ENCODE measurements at places on chromosomes 5 and 9.

- DNase-seq, result no peak
These were observed 226.6 kb downstream of the ADCY2 start for GRCh38 chr5:7622498-7622897.

DNA sequence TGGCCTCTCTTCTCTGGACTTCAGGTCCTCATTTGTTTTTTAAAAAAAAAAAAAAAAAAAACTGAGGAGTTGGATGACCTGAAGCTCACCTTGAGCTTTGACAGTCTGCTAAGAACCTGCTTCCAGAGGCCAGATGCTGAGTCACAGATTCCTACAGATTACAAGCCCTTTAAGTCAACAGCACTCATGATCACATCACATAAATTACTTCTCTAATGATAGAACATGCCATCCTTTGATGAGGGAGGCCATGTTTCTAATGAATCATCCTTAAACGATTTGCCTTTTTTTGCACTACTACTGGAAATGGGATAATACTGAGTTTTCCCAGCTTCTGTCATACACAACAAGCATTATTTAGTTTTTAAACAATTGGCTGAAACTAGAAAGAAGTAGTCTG is 34.2 kb upstream of the MYOT start:
- DNase-seq, result no peak

GRCh38 chr5:81575924-81576323 is 175.0 kb downstream of the SSBP2 start:
- DNase-seq, result no peak

GRCh38 chr9:16029046-16029615 is 476.3 kb downstream of the CCDC171 start:
- no peak for DNase-seq

GRCh38 chr9:129008986-129009583 is 19.0 kb downstream of the SH3GLB2 start:
- no peak for DNase-seq

DNA sequence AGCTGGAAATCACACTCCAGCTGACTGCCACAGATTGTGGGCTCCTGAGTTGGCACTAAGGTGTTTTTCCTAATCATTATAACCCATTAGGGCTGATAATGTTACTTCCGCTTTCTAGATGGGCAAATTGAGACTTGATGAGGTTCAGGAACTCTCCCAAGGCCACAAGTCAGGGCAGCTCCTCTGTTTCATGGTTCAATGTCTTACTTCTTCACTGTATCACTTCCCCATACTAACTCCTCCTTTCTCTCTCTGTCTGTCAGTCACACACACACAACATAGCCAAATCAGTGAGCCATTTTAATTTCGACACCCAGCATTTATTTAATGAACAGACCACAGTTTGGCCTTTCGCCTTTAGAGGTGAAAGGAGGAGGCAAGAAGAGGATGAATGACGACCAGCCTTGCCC is 17.8 kb upstream of the TRAF1 start:
- no peak for DNase-seq

- peak; percentile 35 for DNase-seq
These were observed 53.0 kb downstream of the NUP214 start for GRCh38 chr9:131178382-131178781.

GRCh38 chr9:16150501-16150900 is 597.7 kb downstream of the CCDC171 start:
- no peak for DNase-seq

DNA sequence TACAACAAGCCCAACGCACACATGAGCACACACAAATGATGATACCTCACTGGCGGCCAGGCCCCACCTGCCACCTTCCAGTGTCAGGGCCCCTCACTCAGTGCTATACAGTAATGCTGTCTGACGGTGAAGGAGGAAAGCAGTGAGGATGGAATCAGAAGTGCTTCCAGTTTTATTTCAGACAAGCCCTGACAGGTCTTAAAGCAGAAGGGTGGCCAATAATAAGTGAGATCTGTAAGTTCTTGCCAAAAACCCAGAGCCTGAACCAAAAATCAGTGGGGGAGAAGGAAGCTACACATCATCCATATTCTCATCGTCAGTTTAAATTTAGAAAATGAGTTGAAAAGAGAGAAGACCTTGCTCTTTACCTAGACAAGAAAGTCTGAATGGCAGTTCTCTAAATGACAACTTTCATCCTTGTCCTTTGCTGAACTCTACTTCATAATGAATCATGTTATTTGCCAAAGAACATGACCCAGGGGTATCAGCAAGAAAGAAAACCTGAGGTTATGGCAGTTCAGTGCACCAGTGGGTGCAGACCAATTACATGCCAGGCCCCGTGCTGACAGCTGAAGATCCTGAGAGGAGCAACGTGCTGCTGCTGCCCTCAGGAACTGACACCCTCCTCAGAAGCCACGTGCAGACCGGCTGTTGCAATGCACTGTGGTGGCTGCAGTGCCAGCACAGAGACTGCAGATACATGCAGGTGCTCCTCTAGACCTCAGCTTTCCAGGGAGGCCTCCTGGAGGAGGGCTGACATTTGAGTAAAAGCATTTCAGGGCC is 118.7 kb downstream of the DROSHA start:
- DNase-seq, result no peak

DNA sequence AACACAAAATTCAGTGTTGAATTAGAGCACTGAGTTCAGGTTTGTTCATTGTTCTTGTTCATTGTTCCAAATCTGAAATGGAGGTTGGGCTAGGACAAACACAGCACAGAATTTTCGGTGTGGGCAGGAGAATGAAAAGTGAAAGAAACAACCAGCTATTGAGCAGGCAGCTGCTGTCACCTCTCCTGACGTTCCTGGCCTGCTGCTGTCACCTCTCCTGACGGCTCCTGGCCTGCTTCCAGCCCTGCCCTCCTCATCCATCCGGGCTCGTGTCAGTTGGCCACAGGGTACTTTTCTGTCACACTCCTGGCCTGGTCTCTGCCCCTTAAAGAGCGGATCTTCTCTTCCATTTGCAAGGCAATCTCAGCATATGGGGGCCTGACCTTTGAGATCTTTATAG is 45.2 kb upstream of the CKMT2 start:
- no peak for DNase-seq

DNA sequence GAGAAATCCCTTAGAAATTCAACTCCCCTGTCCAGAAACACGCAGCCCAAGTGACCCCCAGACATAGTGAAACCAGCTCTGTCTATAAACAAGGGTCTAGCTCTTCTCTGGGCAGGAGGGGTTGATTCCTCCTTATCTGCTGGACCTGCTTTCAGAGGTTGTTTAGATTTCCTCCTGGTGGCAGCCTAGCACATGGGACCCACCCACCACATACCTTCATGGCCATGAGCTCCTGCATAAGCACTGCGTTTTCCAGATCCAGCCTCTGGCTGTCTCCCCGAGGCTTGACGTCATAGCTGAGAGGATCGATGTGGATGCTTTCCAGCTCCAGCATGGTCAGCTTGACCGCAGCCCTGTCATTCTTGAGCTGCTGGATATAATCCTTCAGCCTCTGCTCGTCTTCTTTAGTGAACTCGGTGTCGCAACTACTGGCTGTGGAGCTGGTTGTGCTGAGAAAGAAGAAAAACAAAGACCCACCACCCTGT is 77.0 kb downstream of the DCP2 start:
- DNase-seq, result no peak

DNA sequence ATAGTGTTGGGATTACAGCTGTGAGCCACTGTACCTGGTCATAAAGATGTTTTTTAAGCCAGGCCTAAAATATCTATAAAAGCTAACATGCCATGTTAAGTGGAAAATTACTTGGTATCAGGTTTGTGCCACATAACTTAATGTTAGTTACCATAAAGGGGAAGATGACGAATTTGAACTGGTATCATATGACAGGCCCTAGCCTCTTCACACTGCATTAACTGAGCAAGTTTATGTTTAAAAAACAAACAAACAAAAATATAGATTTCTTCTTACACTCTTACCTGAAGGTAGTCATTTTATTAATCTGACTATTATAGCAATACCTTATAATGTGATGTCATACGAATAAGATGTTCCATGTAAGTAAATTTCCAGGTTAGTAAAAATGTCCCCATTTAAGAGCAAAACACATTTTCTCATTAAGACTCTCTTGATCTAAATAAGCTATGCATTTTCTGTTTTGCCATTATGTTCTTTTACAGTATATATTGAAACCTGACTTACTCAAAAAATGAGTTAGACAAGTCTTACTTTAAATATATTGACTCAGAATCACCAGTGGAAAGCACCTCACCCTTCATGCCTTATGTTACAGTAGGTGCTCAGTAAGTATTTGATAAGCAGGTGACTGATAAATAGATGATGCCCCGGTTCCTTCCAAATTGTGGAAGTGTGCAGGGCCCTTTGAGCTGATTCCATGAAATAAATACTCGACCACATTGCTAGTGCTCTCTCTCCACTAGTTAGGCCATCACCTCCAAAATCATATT is 125.4 kb downstream of the CDC42SE2 start:
- DNase-seq, result no peak

- no peak for DNase-seq
These were observed 6.2 kb upstream of the PDLIM4 start for GRCh38 chr5:132251220-132251725.

- no peak for DNase-seq
These were observed 381.5 kb upstream of the MPDZ start for GRCh38 chr9:13661014-13661413.

GRCh38 chr9:91483189-91483691 is 59.6 kb upstream of the NFIL3 start:
- no peak for DNase-seq

GRCh38 chr5:9196403-9197227 is 349.3 kb downstream of the SEMA5A start:
- no peak for DNase-seq

GRCh38 chr5:143338658-143339366 is 64.7 kb downstream of the NR3C1 start:
- DNase-seq, result no peak

GRCh38 chr5:116507941-116508655 is 66.5 kb downstream of the SEMA6A start:
- no peak for DNase-seq

DNA sequence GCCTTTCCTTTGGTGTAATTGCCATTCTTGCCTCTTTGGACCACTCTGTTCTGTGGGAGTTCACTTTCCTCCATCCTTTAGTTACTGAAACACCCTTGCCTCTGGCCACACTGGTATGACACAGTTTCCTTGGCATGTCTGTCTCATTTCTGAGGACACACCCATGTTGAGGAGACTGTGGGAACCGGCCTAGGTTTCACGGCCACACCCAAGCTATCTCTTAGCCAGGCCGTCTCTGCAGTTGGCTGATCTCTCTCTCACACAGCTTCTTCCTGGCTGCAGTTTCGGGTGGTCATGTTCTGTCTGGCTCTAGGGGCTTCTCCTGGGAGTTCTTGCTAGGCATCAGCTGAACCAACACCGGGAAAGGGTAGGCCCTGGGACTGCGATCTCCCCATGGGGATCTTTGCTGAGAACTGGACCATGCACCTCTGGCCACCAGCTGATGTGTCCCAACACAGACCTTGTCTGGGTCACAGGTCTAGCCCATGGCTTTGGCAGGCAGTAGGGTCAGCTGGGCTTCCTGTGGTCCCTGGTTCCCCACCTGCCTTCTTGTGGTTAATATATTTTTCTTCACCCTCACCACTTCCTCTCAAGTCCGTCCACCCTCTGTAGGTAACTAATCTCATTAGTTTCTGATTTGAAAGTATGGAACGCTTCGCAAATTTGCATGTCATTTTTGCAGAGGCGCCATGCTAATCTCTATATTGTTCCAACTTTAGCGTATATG is 24.9 kb downstream of the ARHGEF37 start:
- no peak for DNase-seq

GRCh38 chr5:68367717-68368116 is 152.2 kb downstream of the PIK3R1 start:
- no peak for DNase-seq
